ENCODE measurements at places on chromosomes 7 and 10.

DNA sequence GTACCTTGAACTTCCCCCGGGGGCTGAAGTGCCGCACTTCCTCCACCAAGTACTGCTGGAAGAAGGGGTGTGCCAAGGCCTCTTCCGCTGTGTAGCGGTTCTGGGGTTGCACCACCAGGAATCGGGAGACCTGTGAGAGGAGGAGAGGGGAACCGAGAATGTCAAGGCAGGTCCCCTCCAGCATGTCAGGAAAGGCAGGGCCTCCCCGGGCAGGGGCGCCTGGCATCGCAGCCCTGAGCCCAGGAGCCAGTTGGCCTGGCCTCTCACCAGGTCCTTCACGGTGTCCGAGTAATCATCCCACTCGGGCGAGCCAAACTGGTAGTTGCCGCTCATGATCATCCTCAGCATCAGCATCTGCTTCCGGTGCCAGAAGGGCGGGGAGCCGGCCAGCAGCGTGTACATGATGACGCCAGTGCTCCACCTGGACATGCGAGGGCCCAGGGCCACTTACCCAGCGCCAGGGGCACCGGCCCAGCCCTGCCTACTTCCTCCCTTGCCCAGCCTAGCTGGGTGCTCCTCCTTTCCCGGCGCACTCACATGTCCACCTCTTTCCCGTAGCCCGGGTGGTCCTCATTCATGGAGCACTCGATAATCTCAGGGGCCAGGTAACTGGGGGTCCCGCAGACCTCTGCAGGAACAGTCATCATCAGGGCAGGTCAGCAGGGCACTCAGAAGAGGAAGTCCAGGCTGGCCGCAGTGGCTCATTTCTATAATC is 11.0 kb downstream of the PHKG1 start:
- no peak for DNase-seq

DNA sequence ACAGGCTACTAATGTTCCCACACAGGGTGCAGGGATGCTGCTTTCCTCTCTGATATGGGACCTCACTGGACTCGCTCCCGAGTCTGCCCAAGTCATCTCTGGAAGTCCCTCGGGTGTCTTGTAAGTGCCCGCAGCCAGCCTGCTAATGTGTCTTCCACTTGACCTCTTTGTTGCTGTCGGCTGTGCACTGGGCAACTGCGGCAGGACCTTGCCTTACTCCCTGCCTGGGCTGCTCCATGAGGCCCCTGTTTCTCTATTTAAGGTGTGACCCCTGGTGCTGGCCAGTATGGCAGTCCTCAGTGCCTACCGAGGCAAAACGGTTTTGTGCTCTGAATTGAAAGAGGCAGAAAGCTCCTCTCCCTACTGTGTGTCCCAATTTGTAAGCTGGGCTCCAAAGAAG is 88.8 kb upstream of the DUSP5 start:
- DNase-seq, result no peak

DNA sequence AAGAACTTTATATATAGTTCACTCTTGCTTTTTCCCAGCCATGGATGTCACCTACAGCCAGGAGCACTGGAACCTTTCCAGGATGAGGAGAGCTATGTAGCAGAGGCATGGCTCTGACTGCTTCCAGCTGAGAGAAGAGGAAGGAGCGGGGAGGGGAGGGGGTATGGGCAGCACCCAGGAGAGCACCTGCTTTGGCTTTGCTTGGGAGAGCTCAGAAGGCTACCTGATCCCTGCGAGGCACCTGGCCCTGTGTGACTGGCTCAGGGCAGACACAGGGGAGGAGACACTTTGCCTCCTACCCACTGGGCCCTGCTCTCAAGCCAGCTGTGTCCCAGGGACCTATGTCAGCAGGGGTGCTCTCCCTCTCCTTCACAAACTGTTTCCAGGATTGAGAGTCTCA is 67.1 kb downstream of the HK1 start:
- DNase-seq, result no peak

- DNase-seq, result no peak
These were observed at the start of gene UNC5B for GRCh38 chr10:71212318-71213126. TSS of gene UNC5B (plus strand) at chr10:71212570. CDS start at chr10:71212986, 416 bp downstream.

GRCh38 chr7:105487579-105488571 is 34.2 kb downstream of the PUS7 start:
- DNase-seq, result peak; percentile 2

- DNase-seq, result no peak
These were observed 54.0 kb downstream of the RAPGEF5 start for GRCh38 chr7:22302951-22303423.

DNA sequence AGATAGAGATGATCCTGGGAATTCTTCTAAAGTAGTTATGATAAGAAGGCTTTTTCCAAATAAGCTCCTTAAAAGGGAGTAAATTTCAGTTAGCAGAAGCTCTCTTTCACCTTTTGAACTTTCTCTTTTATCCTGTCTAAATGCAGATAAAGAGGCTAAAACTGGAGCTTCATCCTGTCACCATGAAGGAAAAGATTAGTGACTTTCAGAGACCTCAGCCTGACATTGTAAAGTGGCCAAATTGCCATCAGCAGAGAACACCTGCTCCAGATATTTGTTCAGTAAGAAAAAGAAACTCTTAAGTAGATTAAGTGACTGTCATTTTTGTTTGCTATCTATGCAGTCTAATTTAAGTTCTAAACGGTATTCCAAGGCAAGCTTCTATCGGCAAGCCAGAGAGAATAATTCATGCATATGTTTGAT is 18.3 kb downstream of the VWDE start:
- DNase-seq, result no peak

DNA sequence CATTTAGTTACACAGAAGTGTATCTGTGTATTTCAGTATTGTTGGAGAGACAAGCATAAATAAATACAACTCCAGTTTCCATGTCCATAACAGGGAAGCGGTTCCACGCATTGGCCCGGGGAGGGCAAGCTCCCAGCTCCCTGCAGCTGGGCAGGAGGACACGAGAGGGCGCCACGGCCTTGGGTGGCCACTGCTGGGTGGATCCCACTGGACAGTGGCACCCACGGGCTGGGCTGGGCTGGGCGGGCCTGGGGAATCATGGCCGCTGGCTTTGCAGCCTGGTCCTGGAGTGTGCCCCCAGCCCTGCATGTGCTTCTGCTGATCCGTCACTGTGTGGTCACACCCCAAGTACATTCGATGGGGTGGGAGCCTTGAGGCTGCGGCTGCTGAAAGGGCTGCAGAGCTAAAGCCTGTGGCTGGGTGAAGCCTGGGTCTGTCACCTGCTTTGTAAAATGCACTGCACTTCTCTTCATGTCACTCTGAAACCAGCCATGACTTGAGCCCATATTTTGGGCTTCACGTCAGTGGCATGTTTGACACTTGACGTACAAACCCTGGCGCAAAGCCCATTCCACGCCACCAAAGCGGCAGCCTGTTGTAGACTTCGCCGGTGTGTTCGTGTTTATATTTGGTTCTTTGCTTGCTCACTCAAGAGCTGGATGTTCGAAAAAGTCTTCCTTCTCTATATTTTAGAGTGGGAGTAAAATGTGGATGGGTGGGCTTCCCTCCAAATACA is 27.5 kb downstream of the LRRC27 start:
- DNase-seq, result no peak

DNA sequence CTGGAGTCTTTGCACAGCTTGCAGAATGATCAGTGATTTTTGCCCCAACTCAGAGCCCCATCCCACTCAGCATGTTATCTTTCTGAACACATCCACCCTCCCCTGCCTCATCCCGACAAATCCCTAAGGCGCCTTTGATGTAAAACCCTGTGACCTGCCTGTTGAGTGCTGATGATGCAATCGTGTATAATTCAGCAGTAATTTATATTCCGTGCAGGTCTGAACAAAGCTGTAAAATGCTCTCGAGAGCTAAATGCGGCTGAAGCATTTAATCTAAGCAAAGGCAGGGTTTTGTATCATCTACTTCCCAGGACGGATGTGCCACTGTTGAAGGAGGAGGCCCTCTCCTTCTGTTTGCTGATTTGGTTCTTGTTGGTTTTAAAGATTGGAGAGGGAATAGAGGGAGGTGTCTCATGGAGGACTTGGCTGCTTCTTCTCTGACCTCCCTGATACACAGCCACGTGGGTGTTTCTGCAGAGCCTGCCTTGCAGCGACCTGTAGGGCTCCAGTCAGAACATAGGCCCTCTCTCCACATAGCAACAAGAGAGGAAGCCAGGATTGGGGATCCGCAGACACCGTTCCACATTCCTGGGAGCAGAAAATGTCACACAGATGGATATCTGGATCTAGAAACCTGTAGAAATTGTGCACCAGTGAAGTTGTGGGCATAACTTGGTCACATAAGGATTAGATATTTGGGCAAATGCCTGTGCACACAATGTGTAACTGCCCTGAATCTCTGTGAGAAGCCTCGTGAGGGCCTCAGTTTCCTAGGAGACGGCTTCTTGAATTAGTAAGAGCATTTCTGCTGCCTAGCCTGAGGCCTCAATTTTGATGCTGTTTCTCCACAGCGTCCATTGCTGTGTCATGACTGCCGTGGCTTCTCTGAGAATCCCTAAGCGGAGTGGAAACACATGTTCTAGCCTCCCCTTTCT is 90.2 kb upstream of the AGK start:
- DNase-seq, result no peak

GRCh38 chr10:112981553-112981952 is 31.5 kb downstream of the TCF7L2 start:
- no peak for DNase-seq

DNA sequence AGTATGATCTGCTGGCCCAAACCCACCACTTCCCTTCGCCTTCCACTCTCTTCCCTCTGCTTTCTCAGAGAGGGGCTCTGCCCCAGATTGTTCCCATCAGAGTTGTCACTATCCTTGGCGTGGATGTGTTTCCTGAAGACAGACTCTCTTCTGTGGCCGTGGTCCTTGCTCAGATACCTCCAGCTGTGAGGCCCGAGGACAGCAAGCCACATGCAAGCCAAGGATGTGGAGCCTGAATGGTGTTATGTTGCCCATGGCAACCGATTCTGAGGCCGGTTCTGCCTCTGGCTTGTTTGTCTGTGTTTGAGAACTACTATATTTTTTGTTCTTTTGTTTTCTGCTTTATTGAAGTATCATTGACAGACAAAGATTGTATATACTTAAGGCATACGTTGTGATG is 247.4 kb upstream of the PODXL start:
- no peak for DNase-seq

GRCh38 chr7:157574120-157574825 is 237.5 kb downstream of the DNAJB6 start:
- DNase-seq, result no peak

DNA sequence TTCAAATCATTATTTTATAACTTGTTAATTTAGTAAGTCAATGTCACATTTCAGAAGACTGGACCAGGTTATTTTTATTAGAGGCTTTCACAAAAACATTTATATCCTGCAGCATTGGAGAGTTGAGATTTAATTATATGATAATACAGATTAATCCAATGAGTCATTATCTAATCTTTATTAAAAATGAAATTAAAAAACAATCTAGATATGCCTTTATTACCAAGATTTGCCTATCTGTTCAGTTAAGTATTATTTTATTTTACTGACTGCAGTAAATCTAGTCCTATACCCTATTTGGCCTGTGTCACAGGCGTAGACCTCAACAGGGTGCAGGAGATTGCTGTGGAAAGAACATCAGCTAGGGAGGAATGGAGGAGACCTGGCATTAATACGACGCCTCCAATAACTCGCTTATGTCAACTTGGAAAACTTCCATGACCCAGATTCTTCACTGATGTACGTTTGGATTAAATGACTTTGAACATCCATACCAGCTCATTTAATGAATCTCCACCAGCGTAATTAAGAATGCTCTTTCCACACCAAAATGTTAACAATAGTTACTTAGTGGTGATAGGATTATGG is 18.2 kb downstream of the PAXIP1 start:
- DNase-seq, result no peak

- peak; percentile 22 for DNase-seq
These were observed 20.0 kb downstream of the XPNPEP1 start for GRCh38 chr10:109902992-109903947.

DNA sequence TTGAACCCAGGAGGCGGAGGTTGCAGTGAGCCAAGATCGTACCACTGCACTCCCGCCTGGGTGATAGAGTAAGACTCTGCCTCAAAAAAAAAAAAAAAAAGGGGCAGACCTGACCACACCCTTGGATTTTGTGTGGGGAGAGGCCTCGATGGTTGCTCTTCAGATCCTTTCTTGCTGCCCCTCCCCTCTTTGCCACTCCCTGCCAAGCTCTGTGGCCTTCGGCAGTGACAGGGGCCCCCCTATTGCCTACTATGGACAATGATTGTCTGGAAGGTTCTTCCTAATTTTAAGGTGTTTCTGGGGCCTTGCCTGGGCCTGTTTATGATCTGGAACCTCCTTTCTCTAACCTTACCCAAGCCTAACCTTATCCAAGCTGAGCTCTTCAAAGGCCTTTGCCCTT is 795 bp downstream of the PRF1 start:
- no peak for DNase-seq

GRCh38 chr7:5850944-5851343 is 29.7 kb upstream of the OCM start:
- no peak for DNase-seq

DNA sequence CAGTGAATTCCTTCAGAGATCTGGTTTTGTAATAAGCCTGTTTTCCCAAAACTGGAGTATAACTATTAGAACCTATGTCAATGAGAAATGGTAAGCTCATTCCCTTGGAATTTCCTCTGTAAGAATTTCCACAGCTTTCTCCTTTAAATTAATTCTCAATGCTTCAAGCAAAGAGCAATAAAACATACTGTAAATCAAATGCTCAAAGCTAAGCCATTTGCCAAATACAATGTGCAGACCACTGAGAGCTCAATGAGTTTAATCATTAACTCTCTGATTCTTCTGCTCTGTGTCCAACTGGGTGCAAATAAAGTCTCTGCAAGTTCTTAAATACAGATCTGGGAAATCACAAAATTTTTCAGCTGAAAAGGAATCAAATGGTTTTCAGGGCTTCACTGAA is 227.6 kb upstream of the IMMP2L start:
- DNase-seq, result no peak

DNA sequence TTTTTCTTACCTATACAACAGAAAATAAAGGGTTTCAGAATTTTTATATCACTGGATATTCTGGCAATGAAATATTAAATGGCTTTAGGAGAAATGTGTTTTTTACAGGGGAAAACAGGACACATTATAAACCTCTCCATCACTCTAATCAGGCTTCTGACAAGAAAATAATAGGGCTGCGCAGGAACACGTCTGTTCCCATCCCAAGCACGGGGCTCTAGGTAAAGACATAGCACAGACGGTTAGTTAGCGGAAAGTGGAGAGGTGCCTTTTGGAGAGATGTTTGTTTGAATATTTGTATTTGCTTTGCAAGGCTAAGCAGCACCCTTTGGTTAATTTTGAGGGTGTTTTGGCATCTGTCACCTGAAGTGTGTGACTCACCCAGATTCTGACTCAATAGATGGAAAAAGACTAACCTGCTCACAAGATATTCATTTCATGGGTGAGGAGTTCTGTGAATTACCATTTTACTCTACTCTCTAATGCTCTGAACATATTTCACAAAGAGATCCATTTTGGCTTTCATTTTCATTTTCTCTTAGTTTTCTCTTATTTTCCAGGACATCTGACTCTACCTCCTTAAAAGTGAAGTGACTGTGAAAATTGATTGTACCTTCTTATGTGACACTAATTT is 174.5 kb upstream of the AKR1E2 start:
- no peak for DNase-seq

DNA sequence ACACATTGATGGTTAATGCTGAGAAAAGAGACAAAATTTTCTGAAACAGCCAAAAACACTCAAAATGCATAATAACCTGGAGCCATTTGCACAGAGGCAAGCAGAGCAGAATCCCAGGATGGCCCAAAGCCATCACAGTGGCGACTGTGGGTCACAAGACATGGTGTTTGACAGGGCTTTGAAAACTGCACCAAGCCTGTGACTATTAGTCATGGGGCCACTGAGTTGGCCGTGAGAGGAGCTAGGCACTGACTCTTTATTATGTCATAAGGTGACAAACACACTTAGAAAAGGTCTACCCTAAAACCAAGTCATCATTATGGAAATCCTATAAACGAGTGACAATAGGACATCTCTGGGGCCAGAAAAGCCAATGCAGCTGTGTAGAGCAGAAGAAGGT is 23.9 kb downstream of the DRGX start:
- no peak for DNase-seq

All from central memory CD4-positive, alpha-beta T cell (primary cell).